ENCODE measurements at places on chromosomes 7 and 10.

DNA sequence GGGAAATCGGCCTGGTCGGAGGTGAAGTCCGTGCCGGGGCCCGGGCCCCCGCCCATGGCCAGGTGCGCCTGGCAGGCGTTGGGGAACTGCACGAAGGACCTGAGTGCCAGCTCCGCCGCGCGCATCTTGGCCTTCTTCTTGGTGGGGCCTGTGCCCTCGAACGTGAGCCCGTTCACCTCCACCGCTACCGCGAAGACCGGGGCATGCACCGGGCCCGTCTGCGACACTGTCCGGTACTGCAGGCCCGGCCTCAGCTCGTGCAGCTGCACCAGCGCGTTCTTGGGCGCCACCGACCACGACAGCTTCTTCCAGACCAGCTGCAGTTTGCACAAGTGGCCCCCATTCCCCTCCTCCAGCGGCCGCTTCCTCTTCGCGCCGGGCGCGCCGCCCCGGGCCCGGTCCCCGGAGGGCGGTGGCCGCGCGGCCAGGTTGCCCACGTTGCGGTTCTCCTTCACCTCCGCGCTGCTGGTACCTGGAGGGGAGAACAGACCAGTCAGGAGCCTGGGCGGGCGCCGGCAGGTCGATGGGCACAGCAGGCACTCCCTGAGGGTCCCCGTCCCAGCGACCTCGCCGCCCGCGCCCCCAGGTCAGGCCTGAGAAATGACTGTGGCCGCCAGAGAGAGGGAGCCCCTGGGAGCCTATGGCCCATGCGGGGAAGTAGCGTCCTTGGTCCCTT is 307.4 kb downstream of the WDR37 start:
- DNase-seq = no peak

DNA sequence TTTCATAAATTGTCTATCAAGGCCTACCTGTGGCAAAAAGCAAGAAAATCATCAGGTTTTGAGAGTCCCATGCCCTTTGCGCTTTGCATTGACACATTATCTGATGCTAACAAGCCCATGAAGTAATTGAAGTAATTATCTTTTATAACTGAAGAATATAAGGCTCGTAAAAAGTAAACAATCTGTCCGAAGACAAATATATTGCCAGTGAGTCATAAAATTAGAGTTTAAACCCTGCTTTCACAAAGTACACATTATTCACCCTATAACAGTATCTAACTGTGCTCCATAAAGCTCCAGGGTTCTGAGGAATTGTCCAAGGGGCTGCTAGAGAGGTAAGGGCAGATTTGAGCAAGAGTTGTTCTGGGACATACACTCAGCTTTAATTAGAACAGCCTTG is 102.3 kb upstream of the PPP1R3A start:
- DNase-seq = no peak

DNA sequence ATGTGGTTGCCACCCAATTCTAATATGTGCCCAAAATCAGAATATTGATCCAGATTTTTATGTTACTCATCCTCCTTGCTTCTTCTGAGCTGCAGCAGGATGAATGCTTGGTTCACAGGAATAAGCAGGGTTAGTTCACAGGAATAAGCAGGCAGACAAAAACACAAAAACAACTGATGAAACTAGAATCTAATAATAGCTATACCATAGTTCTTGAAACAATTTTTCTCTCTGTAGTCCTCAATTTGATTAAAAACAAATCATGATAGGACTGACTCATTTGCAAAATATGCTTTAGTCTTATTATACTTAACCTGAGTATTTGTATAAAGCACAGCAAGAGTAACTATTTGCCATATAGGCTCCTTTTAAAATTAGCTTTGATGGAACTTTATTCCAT is 24.4 kb upstream of the ARHGAP12 start:
- DNase-seq = no peak

GRCh38 chr10:77328272-77328816 is 309.3 kb downstream of the KCNMA1 start:
- DNase-seq = no peak

DNA sequence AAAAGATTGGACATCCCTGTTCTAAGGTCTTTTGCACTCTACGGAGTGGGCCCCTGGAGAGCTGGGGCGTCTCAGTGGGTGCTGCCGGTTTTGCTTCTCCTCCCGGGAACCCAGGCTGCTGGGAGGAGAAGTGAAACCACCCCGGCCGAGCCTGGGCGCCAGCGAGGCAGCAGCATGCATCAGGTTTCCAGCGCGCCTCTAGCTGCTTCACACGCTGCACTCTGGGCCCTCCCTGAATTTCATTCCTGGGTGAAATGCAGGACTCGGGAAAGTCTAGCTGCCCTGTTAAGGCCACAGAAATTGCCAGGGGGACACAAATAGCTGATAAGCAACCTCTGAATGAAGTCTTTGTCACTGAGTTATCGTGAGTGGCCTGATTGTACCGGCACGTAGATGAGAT is 127.4 kb downstream of the TRRAP start:
- no peak for DNase-seq

DNA sequence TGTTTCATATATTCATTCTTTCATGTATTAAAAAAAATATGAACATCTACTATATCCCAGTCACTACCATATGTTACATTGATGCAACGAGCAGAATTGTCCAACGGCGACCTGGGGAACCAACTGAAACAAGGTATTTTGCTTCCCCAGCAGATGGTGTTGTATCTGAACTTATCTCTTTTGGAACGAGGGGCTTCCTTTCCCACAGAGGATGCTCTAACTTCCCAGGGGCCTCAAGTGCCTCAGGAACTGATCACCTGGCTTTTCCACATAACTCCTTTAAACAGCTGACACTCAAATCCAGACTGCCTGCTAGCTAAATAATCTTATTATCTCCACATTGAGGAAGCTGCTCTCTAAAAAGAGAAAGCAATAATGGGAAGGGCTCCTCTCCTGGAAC is 259.3 kb downstream of the HTR7 start:
- no peak for DNase-seq

DNA sequence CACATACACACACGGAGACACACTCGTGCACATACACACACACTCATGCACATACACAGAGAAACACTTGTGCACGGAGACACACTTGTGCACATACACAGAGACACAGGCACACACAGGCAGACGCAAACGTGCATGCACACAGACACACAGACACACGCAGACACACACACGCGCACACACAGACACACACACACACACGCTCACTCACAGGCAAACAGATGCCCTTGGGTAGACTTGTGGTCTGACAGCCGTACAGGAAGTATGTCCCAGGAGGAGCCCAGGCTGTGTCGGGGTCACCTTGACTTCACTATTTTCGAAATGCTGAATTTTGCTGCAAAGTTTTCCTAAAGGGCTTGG is 538.0 kb downstream of the DNAJB6 start:
- no peak for DNase-seq

DNA sequence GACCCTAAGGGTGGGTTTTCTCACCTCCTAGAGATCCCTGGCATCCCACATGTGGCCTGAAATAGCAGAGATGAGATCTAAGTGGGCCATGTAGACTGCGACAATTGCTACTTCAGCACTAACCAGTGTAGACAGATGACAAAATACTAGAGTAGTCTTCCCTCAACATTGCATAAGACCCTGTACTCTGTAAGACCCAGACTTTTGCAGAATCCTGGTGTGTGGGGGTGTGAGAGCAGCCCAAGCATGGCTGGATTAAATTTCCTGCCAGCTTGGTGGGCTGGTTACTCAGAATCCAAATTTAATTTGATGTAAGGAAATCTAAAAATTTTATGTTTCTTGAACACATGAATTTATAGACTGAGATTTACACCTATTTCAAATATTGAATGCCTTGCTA is 88.3 kb downstream of the ZNF365 start:
- no peak for DNase-seq

- DNase-seq = no peak
These were observed 35.9 kb upstream of the HDAC9 start for GRCh38 chr7:18459484-18460245.

GRCh38 chr7:74039337-74039736 is 11.4 kb downstream of the ELN start:
- DNase-seq = no peak

- DNase-seq = no peak
These were observed 152.5 kb upstream of the HDAC9 start for GRCh38 chr7:18343047-18343446.

DNA sequence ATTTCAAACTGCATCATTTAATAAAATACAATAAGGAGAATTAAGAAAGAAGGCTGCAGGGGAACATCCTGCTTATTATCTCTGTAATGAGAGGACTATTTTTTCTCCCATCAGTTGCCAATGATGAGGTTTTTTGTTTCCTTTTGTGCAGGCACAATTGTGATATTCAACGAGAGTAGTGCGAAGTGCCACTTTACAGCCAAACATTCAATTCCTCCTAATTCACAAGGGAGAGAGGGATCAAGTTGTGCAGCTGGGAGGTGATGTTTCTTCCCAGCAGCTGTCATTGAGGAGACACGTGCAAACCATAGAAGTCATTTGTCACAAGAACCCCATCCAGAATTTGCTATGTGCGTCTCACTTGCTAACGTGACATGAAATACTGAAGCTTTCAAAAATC is 81.6 kb upstream of the ICA1 start:
- DNase-seq = no peak

GRCh38 chr7:863106-863505 is 13.2 kb upstream of the GET4 start:
- no peak for DNase-seq

GRCh38 chr7:149764481-149765398 is 8.6 kb downstream of the ZNF467 start:
- no peak for DNase-seq

DNA sequence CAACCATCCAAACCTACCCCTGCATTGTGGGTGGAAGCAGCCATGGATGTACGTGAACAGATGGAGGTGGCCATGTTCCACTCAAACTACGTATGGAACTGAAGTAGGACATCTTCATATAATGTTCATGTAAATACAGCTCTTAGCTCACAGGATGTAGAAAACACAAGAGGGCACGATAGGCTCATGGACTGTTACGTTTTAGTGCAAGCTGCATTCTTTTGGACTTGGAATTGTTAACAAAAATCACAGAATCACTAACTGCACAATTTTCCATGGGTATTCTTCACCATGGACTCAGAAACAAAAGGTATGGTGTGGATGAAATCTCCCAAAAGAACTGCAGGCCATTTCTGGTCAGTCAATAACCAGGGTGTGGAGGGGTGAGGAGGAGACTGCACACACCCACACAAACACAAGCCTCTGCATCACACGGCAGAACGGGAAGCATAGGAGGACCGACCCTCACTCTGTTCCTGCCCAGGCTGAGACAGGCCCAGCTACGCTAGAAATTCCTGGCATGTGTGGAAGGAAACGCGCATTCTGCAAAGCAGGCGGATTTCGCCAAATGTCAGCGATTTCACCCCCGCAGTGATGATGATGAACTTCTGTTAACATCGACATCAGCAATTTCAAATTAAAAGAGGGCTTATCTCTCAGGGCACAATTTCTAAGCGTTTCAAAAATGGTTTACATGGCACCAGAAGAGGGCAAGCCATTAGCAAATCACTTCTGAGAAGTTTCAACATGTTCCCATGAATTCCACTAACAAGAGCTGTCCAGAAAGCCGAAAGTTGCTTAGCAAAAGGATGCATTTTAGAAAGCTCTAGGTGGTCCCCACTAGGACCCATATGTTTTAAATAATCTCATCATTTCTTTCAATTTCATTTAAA is 149.0 kb downstream of the TNS3 start:
- DNase-seq = no peak

GRCh38 chr7:41693150-41693997 is 9.5 kb downstream of the INHBA start:
- DNase-seq = no peak

GRCh38 chr10:44396671-44397191 is 11.8 kb upstream of the CXCL12 start:
- no peak for DNase-seq

- DNase-seq = no peak
These were observed 120.0 kb downstream of the MALRD1 start for GRCh38 chr10:19168584-19168983.

- no peak for DNase-seq
These were observed 592.7 kb downstream of the INHBA start for GRCh38 chr7:41110186-41110585.

- DNase-seq = no peak
These were observed 34.4 kb upstream of the SVIL start for GRCh38 chr10:29669149-29669548.

DNA sequence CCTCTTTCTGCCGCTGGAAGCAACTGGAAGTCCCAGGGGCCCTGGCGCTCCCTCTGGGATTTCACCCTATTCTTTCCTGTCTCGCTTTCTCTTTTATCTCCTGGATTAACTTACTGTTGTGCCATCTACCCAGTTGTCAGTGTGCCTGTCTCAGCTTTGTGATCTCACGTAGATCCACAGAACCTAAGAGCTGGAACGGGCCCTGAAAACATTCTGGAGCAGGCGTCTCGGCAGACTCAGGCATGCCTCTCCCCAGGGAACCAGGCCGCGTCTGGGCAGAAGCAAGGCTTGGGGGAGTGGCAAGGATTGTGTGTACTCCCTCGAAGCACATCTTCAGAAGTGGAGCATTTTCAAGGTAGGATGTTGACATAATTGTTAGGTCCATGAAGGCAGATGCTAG is 87.2 kb downstream of the KCNMA1 start:
- DNase-seq = no peak

GRCh38 chr7:78594156-78594555 is 795.6 kb downstream of the PHTF2 start:
- DNase-seq = no peak

DNA sequence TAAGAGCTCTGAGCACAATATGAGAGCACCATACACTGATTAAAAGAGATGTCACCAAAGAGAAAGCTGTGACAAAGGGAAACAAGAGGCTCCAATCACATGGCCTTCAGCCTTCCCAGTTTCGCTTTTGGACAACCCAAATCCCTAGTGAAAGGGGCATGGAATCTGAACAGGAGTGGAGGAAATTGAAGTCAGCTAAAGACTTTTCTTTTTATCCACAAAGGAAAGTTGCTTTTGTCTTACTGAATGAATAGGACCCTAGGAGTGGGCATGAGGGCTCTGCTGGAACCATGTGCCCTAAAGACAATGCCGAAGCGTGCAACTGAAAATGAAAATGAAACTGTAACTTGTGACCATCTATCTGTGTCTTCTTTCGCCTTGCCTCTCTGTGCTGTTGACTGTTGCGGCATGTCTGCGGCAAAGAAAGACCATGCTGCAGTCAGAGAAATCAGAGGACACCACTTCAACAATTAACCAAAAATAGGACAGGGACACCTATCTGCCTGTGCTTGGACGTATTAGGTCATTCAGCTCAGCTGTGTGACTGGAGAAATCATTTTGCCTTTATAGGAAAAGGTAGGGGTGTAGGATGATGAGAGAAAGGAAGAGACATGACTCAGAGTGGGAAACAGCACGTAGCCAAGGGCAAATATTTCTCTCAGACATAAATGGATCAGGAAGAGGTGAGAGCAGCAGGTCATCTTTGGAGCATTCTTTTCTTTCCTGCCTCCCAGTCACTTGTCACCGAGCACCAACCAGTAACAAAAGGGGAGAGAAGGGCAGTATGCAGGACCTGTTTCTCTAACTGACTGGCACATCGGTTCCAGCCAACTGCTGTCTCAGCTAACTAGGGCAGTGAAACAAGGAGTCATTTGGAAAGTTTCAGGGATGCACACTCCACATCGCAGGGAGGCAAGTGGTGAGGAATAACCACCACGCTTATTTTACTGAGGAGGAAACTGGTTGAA is 12.3 kb downstream of the CAV2 start:
- no peak for DNase-seq

- peak; percentile 15 for DNase-seq
These were observed 90.9 kb downstream of the NEURL1 start for GRCh38 chr10:103584216-103585010.

All from stimulated activated CD8-positive, alpha-beta memory T cell treated with anti-CD3 and anti-CD28 coated beads, Interleukin-7, amount 100 ng/mL, for 24 hours (primary cell).